Fibroblast of skin of right biceps (primary cell): ENCODE measurements at places on chromosomes 2 and 18.

- no peak for DNase-seq
These were observed 67.5 kb upstream of the AMMECR1L start for GRCh38 chr2:127953128-127953718.

DNA sequence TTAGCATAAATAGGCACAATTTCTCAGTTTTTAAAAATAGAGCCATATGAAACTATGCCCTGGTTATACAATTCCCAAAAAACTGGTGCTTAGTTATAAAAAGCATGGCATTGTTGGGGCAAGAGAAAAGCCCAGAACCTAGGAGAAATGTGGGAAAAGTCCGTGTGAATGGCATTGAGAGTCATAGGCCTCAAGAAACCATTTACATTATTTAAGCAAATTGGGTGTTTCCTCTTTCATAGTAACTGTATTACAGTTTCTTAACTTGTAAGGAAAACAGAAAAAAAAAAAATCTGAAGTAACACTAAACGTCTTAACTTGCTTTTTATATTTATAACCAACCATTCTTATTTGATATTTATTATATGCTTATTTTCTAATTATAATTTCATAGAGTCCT, 170.9 kb upstream of the SESTD1 start:
- no peak for DNase-seq

- DNase-seq, result no peak
These were observed 121.8 kb downstream of the CDC42EP3 start for GRCh38 chr2:37549598-37549997.

GRCh38 chr2:114346658-114347057, 95.8 kb upstream of the DPP10 start:
- no peak for DNase-seq

DNA sequence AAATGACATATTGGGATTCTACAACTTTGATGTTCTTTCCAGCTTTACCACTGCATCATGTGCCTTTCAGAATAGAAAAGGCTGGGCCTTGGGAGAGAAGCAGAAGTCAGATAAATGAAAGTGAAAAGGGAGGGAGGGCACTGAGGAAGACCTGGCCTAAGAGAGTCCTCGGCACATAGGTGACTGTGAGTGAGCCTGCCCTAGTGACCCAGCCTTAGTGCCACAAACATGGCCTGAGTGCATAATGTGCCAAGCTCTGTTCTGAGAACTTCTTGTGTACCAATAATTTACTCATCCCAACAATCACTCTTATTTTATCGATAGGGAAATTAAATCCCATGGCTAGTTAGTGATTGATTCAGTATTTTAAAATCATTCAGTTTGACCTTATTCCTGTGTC, 436.6 kb downstream of the LRP1B start:
- no peak for DNase-seq

- no peak for DNase-seq
These were observed 138.9 kb downstream of the MEIS1 start for GRCh38 chr2:66573821-66574233.

- DNase-seq, result no peak
These were observed 184.1 kb downstream of the AGAP1 start for GRCh38 chr2:235677937-235678336.
